ENCODE measurements at places on chromosomes 12 and 14. TPM values are rescaled to one million over a fixed set of nuclear protein-coding genes. Genes with fewer than 3 reads are reported as not detected.

Gene JDP2
- total RNA-seq = 10.4 TPM

Gene TMEM233
- total RNA-seq = 0.16 TPM

Gene AKAP5
- total RNA-seq = 0.32 TPM

Gene B3GNT4
- total RNA-seq = not detected

Gene ITGB7
- total RNA-seq = 0.49 TPM

Gene CDCA3
- total RNA-seq = 7.0 TPM

Gene FAIM2
- total RNA-seq = not detected

Gene CD27
- total RNA-seq = not detected

Gene TAS2R14
- total RNA-seq = 1.3 TPM

Gene TTC9
- total RNA-seq = 0.06 TPM

Gene EML5
- total RNA-seq = 0.13 TPM

Gene ZNF268
- 29.3 TPM for total RNA-seq

Gene SLC6A12
- total RNA-seq = 0.06 TPM

Gene TCL1A
- not detected for total RNA-seq

Gene NDUFB1
- total RNA-seq = 305 TPM

Gene COX14
- 40.3 TPM for total RNA-seq

Gene CISTR
- not detected for total RNA-seq

Gene PLEK2
- 4.7 TPM for total RNA-seq

Gene KRT71
- total RNA-seq = not detected

Gene ERP27
- 0.06 TPM for total RNA-seq

Gene TMCC3
- total RNA-seq = 21.7 TPM

Gene HCAR2
- not detected for total RNA-seq

Gene FAM234B
- 5.5 TPM for total RNA-seq

Gene RNFT2
- total RNA-seq = 2.9 TPM

Gene SP7
- not detected for total RNA-seq

Gene PTCSC3
- not detected for total RNA-seq

Gene NGB
- not detected for total RNA-seq

Gene RIMBP2
- total RNA-seq = not detected

Gene ESPL1
- total RNA-seq = 9.4 TPM

Gene B4GALNT1
- total RNA-seq = under 0.01 TPM

Gene ASIC1
- total RNA-seq = 0.13 TPM

Gene SMOC1
- not detected for total RNA-seq

Gene GLIPR1L2
- not detected for total RNA-seq

Gene PMCH
- total RNA-seq = not detected

Gene TAS2R42
- not detected for total RNA-seq

Gene DERA
- 46.6 TPM for total RNA-seq

Gene IRAK4
- 20.9 TPM for total RNA-seq

Gene KCNH3
- total RNA-seq = not detected

Gene ACVRL1
- 413 TPM for total RNA-seq

Gene KLHL33
- under 0.01 TPM for total RNA-seq

Gene WNT1
- not detected for total RNA-seq

Gene TEAD4
- total RNA-seq = 17.6 TPM
